ENCODE measurements at places on chromosomes 5 and 9.
A peak's percentile ranks its signal among the peaks of the same experiment; 100 is the strongest.

GRCh38 chr5:51544031-51544785, 161.0 kb downstream of the ISL1 start:
- no peak for DNase-seq

DNA sequence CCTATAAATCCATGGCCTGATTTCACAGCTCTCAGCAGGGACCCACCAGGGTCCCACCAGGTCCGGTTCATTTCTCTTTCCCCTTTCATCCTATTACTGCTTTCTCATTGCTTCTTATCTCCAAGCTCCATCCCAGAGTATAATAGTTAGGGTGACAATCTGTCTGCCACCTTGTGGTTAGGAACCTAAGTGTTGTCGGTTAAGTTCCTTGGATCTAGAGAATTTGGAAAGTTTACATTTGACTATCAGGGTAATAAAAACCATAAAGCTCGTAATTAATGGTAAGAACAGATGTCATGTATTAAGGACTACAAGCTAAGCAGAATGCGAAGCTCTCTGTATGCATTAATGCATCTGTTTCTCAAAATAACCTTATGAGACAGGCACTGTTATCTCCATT, 259.1 kb downstream of the SH3GL2 start:
- peak; percentile 44 for DNase-seq

- no peak for DNase-seq
Measured at GRCh38 chr5:115579747-115580173, 22.5 kb downstream of the TICAM2 start.

DNA sequence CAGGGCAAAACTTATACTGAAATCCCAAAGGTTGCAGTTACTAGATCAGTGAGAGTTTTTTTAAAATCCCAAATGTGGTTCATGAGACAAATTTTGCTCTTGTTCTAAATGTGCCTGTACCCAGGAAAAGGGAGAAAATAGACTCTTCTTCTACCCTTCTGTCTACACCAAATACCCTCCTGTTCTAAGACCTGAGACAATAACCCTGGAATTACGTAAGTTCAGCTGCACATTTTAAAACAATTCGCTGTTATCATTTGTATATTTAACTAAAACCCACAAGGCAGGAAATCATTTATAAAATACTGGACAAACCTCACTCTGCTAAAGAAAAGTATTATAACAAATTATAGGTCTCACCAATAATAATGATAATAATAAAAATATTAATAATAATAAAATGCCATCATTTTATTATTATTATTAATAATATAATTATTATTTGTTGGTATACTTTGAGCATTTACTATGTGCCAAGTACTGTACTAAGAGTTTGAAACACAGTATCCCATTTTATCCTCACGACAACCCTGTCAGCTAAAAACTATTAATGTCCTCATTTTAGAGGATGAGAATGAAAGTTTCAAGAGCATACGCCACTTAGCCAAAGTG, 49.8 kb upstream of the AFAP1L1 start:
- DNase-seq = no peak

DNA sequence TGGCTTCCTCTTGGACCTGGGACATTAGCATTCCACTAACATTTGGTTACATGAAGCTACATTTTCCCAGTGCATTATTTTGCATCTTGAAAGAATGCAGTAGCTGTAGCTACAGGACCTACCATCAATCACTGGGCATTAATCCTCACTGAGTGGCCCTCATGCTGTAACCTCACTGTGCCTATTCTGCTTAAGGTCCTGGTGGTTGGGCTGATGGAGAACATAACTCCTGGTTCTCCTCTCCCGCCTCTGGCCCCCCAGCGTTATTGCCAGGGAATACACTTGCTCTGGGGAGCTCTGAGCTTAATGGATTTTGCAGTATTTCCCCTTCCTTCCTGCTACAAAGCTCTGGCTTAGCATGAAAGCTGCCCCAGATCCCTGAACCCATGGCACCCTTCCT, 111.5 kb upstream of the EQTN start:
- no peak for DNase-seq

DNA sequence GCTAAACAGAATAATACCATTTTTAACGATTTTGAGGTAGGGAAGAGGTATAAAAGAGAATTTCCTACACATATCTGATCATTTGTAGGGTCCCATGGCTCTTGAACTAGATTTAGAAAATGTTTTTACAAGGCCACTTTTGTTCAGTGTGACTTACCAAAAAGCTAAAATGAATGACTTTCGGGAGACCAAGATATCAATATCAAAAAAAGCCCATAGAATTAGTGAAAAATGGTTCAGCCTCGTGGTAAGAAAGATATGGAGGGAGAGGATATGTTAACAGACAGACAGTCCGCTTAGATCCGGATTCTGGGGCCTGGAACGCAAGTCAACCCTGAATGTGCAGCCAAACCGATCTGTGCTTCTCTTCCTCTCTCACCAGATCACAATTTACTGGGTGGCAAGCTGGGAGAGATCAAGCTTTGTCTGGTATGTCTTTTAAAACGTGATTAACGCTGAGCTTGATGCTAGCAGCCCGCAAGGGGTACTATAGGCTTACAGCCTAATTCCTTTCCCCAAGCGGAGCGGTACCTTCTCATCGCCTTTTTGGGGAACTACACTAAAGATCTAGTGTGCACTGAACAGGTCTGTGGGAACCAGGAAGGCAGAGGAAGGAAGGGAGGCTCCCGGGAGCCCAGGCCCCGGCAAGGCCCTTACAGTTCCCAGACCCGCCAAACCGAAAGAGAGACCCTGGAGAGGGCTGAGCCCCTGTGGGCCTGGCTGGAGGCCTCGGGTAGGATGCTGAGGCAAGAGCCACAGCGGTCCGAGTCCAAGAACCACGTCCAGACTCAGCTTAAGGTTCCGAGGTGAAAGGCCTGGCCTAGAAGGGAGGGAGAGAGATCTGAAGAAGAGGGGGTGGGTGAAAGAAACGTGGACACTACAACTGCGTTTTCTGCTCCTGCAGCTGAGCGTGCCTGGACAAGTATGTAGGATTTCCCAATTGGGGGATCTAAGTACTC, 2.9 kb downstream of the NR2F1-AS1 start:
- peak; percentile 28 for DNase-seq

- DNase-seq = no peak
Measured at GRCh38 chr9:21677834-21678233, 124.6 kb upstream of the MTAP start.

DNA sequence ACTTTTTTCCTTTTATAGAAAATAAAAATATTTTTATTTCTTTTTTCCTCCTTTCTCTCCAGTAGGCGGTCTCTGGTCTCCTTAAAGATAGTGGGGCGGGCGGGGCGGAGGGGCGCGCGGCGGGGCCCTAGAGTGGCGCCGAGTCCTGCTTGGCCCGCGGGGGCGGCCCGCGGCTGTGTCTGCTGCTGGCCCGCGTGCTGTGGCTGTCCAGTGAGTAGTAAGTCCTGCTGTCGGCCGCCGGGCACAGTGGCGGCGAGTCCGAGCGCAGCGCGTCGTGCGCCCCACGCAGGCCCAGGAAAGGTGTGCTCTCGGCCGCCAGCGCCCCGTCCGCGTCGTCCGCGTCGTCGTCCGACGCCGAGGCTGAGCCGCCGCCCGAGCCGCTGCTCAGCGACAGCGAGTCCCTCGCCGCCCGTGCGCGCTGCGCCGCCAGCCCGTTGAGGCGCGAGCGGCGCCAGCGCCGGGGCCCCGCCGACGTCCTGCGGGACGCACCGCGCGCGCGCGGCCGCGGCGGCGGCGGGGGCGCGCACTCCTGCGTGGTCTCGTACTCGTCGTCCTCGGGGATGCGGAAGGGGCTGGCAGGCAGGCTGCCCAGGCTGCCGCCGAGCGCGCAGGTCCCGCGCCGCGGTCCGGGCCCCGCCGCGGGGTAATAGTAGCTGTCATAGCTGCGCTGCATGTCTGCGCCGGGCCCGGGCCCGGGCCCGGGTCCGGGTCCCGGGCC, 52.3 kb downstream of the PSD2 start:
- DNase-seq = no peak

DNA sequence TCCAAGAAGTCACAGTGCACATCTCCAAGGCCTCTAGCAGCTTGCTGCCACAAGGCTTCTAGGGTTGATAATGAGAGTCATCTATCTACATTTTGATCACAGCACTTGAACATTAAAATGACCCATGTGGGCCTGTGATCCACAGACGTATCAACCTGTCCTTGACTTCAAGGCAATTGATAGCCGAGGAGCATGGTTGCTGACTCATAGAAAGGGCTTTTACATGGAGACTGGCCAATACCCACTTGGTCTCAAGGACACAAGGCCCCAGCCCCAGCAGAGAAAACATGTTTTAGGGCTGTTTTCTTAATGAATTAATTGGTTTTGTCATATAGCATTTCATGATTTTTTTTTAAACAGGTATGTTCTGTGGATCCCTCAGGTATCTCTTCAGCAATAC, 314.0 kb downstream of the SEMA5A start:
- DNase-seq = no peak

- no peak for DNase-seq
Measured at GRCh38 chr9:10255758-10256157, 357.0 kb downstream of the PTPRD start.

DNA sequence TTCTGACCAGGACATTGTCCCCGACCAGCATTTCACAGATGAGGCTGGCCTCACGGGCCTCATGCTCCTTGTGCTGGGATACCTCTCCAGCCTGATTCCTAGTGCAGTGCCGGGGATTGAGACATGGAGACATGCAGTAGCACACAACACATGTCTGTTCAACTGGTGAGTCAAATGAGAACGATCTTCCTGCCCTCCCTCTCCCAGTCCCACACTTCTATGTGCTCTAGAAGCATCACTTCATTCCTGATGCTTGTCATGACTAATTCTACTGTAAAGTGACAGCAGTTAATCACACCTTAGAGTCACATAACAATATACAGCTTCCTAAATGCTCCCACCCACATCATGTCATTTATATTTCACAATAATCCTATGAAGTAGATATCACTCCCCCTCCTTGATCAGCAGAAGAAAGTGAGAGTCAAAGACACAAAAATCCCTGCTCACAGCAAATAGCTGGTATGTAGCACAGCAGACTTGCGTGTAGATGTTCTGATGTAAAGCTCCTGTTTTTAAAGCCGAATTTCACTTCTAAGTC, 101.8 kb downstream of the CCDC192 start:
- DNase-seq = no peak

DNA sequence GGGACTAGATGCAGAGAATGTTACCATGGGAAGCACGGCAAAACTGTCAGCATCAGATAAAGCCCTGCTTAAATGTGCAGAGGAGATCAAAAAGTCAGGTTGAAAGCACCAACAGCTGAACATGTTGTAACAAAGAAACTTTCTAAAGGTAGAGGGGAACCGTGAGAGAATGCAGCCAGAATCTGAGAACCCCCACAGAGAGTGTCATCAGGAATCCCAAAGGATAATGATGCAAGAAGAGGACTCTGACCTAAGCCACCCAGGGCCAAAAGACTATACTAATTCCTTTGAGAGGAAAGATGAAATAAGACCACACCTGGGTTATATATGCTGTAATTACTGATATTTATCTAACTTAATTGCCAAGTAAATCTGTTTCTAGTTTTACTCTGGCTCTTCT, 116.6 kb downstream of the PCSK1 start:
- no peak for DNase-seq

DNA sequence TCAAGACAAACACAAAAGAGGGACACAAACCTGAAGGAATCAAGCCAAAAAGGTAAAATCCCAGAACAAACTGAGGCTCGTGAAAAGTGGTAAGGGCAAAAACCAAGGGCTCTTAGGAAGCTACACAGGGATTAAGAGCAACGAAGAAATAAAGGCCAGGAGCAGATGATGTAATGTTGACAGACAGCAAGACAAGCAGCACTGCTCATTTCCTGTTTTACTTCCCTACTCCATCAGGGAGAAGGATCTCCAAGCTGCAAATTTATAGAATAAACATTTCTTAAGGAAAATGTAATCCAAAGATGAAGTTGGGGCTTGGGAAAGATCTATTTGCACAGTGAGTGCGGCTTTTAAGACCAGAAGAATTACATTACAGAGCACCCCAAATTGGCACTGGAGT, 182.3 kb upstream of the MAP1B start:
- DNase-seq = peak; percentile 8

- no peak for DNase-seq
Measured at GRCh38 chr5:35598707-35599370, 18.8 kb upstream of the SPEF2 start.

GRCh38 chr5:122385286-122385685, 73.2 kb downstream of the SNCAIP start:
- no peak for DNase-seq

GRCh38 chr5:121746763-121747162, 104.9 kb upstream of the FTMT start:
- DNase-seq = no peak

DNA sequence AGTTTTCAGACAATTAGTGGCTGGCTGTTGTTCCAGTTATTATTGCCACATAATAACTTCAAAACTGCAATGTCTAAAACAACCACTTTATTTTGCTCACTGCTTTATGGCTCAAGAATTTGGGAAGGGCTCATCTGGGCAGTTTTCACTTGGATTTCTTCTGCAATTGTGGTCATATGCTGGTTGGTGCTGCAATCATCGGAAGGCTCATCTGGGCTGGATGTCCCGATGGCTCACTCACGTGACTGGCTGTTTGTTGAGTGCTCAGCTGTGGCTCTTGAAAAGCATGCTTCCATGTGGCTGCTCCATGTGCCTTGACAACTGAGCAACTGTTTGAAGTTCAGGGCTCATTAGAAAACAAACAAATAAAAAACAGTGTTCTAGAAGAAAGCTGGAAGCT, 1032.5 kb downstream of the DTWD2 start:
- no peak for DNase-seq

DNA sequence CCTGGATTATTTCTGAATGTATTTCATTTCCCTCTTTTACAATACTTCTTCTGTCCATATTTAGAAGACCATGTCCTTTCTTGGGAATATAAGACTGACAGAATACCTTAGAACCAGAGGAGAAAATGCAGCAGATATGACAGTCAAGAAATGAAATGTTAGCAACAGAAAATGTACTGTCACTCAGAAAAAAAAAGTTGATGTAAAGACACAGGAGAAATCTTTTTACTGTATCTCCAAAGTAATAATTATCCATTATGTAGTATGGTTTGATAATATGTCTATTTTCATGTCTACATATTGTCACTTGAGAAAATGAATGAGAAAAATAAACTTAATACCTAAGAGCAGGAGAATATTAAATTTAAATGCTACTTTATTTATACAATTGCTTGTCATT, 652.1 kb downstream of the GABRG2 start:
- no peak for DNase-seq

GRCh38 chr5:44932922-44933585, 124.3 kb downstream of the MRPS30 start:
- DNase-seq = no peak

- DNase-seq = no peak
Measured at GRCh38 chr5:147561435-147561834, 51.6 kb upstream of the DPYSL3 start.

DNA sequence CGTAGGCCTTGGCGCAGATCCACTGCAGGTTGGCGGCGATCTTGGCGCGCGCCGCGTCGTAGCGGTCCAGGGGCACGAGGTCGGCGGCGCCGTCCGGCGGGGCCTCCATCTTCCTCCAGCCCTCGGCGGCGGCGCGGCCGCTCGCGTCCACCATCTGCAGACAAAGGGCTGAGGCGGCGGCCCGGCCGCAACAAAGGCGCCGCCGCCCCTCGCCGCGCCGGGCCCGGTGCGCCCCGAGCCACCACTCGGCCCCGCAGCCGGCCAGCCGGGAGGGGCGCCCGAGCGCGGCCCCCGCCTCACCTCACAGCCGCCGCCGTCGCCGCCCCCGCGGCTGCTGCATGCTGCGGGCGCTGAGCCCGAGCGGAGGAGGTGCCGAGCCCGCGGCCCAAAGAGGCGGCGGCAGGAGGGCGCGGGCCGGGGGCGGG, 328 bp downstream of the CAMSAP1 start:
- peak; percentile 51 for DNase-seq

GRCh38 chr5:73967347-73967746, 341.4 kb downstream of the ARHGEF28 start:
- DNase-seq = no peak

- peak; percentile 8 for DNase-seq
Measured at GRCh38 chr5:55570570-55570969, 35.8 kb upstream of the PLPP1 start.
